ENCODE measurements at places on chromosomes 4 and X. TPM values are rescaled to one million over a fixed set of nuclear protein-coding genes. Genes with fewer than 3 reads are reported as not detected.

- no peak for DNase-seq
Observed at GRCh38 chr4:141635736-141636081, 674 bp upstream of the IL15 start.

GRCh38 chr4:41326776-41327175 lies 70.0 kb downstream of the UCHL1 start:
- DNase-seq, result no peak

DNA sequence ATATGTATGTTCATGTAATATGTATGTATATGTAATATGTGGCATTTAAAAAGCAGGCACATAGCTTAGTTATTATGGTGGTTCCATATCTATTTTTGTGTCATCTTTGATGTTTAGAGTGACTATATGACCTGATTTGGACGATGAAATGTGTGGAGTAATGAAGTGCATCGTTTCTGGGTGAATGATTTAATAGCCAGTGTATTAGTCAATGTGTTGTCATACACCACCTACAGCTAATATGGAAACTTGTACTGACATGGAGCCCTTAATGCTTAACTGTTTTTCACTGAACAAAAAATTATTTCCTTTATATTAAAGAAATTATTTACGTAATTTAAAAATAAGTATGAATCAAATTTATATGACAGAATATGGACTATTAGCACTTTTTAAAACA lies 292.3 kb upstream of the FSTL5 start:
- no peak for DNase-seq

- no peak for DNase-seq
Observed at GRCh38 chrX:151177141-151178027, 1.0 kb downstream of the GPR50 start.

GRCh38 chrX:151153667-151154066 lies 22.7 kb upstream of the GPR50 start:
- no peak for DNase-seq

- DNase-seq, result no peak
Observed at GRCh38 chr4:147515220-147515936, 34.5 kb downstream of the EDNRA start.

DNA sequence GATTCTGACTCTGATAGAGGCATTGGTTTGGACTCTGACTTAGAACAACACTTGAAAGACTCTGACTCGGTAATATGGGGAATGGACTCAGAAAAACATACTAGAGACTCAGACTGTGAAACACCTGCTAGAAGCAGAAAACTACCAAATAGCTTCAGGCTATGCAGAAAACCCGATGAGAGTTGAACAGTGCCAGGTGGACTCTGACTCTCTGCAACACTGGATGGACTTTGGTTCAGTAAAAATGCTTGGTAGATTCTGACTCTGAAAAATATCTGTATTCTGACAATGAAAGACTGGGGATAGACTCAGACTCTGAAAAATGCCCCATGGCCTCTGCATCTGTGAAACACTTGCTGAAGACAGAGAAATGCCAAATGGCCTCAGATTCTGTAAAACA lies 215.1 kb upstream of the HDX start:
- DNase-seq, result no peak

GRCh38 chr4:73606465-73606974 lies 13.7 kb downstream of the RASSF6 start:
- no peak for DNase-seq

DNA sequence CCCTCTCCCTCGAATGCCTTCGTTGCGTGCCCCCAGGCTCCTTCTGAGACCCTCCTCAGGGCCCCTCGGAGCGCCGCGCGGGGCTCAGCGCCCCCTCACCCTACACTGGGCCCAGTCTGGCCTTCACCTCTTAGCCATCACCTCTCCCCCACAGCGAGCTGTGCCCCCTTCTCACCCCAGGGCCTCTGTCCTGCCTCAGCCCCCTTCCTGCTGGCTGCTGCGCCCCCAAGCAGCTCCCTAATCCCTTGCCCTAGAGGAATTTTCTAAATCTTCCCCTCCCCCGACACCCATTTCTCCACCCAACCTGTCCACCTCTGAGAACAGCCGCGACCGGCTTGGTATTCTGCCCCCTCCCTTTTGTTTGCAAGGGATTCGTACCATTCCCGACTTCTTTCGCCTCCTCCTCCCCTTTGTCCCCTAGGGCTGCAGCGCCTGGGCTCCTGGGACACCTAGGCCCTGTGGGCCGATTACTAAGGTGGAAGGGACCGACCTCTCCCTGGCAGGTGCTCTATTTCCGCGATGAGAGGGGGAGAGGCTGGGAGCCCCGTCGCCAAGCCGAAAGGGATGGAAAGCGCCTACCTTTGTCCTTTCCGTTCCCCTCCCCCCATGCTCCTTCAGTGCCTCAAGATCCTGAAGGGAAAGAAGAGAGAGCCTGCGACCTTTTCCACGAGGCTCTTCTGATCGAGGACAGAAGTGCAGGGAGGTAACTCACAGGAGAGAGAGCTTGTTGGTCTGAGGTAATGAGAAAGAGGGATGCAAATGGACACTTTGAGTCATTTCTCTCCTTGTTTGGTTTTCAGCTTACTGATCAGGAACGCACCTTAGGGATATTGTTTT lies 10.9 kb downstream of the DLG3 start:
- no peak for DNase-seq

DNA sequence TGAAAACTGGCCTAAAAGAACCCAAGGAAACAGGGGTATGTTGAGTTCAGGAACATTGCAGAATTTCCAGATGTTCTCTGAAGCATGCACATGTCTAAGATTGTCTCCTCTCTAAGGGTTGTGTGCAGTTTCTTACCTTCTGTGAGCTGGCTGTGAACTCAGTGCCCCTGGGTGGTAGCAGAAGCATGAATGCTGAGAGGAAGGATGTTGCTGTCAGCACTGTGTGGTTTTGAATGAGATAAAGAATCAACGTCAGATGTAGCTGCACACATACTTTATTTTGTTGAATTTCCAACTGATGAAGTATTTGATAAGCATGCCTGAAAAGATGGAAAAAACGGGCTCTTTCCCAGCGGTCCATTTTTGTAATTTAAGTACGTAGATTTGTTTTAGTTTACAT lies 23.8 kb upstream of the CD38 start:
- no peak for DNase-seq

- peak; percentile 88 for DNase-seq
Observed at GRCh38 chrX:65587616-65588526, 53.3 kb upstream of the LAS1L start.

- no peak for DNase-seq
Observed at GRCh38 chrX:68238568-68238967, 194.7 kb downstream of the OPHN1 start.

DNA sequence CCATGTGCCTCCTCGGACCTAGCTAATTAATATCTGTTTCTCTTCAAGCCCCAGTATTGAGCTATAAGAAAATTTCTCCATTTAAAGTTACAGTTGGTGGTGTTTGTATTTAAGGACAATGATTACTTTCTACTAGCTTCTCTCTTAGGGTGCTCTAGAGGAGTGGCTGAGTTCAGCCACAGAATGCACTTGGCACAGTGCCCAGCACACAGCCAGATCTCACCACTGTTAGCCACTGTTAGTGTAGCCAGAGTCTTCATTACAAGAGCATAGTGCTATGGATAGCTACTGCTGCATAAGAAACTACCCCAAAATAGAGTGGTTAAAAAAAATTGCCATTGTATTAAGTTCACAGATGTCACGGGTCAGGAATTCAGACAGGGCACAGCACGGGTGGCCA lies 421.3 kb downstream of the BCOR start:
- DNase-seq, result no peak

GRCh38 chrX:17038277-17038676 lies 91.8 kb downstream of the REPS2 start:
- no peak for DNase-seq

GRCh38 chrX:30888526-30889146 lies 418 bp downstream of the TAB3 start:
- no peak for DNase-seq

DNA sequence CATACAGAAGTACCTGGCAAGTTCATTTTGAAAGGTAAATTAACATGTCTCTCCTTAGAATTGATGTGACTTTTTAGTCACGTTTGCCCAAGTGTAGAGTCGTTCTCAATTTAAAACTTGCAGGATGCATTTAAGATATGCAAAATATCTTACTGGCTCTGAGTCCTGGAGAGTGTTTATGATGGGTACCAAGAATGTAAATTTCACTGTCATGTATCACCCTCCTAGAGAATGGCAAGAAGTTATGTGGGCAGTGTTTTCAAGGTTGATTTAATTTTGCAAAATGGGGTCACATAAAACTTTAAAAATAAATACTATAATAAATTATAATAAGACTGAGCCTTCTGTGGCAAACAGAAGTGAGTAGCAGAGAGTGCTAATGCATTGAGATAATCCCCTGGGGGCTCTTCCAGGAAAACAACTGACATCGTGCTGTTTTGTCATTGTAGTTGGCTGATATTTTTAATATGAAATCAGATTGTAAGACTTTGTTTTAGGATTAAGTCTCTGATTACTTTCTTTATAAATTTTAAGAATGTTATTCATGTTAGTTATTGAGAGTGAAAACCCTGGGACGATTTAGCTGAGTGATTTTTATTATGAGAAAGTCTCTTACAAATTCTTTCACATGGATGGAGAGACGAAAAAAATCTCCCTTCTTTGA lies 103.0 kb downstream of the AFF1 start:
- DNase-seq, result no peak

DNA sequence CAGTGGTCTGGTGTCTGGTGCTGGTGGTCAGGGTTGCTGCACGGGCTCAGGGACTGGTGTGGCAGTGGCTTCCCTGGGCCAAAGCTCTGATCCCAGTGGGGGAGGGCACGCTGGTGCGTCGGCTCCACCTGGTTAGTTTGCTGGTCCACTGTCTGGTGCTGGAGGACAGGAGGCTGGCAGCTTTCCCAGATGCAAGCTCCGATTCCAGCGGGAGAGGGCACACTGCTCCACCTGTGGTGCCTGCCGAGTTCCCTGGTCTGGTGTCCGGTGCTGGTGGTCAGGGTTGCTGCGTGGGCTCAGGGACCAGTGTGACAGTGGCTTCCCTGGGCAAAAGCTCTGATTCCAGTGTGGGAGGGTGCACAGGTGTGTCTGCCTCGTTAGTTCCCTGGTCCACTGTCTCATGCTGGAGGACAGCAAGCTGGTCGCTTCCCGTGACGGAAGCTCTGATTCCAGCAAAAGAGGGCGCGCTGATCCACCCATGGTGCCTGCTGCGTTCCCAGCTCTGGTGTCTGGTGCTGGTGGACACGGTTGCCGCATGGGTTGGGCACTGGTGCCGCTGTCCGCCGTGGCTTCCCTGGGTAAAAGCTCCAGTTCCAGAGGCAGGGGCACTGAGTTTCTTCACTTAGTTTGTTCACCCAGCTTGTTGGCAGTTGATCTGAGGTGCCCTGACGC lies 5.8 kb downstream of the VMA21 start:
- DNase-seq, result no peak

DNA sequence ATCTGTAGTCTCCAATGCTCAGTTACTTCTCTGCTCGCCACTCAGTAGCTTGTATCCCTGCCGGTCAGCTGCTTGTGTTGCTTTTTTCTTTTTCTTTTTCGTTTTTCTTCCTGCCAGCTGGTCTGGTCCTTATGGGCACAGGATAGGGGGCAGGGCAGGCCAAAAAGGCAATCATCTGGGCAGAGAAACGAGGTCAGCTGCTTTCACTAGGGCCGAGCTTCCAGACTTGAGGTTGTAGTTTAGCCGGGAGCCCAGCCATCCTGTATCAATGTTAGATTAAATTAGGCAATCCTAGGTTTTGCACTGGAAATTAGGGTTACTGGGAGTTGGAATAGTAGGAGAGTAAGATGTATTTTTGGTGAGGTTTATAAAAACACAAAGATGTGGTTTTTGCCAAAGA lies 3.4 kb downstream of the ARSF start:
- no peak for DNase-seq

GRCh38 chr4:184424993-184425758 lies 49.2 kb downstream of the IRF2 start:
- DNase-seq, result no peak

DNA sequence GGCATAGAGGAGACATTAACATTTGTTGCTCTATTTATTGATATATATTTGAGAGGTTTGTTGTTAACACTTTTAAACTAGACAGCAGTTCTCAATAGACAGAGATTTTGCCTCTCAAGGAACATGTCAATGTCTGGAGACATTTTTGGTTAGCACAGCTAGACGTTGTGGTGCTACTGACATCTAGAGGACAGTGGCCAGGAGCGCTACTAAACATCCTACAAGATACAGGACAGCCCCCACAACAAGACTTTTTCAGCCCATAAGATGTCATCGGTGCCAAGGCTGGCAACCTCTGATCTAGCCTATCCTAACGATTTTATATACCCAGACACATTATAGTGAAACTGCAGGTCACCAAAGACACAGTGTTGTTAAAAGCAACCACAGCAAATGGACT lies 18.4 kb upstream of the CTSO start:
- DNase-seq, result no peak

DNA sequence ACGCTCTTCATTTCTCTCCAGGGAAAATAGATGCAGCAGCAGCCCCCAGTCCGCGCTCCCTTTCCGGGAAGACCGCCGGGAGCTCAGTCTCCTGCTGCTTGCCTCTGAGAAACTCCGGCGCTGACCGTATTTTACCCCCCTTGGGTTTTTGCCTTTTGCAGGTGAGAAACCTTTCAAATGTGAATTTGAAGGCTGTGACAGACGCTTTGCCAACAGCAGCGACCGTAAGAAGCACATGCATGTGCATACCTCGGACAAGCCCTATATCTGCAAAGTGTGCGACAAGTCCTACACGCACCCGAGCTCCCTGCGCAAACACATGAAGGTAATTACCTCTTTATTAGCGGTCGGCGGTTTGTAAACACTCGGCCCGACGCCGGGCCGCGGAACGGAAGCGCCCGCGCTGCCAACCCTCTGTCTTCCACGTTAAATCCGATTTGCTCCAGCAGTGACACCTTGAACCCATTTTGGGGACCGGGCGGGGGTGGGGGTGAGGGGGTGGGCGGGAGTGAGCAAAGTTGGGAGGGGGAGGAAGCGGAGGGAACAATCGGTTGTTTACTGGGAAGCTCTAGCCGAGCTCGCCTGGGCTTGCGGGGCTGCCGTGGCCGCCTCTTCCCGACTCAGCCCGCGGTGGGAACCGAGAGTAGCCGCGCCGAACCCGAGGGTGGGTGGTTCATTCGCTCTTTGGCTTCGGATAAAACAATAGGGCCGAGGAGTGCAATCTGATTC lies 3.0 kb downstream of the ZIC3 start:
- DNase-seq, result no peak

- DNase-seq, result no peak
Observed at GRCh38 chrX:34350561-34351335, 218.6 kb upstream of the FAM47A start.

- no peak for DNase-seq
Observed at GRCh38 chrX:148270499-148270898, 229.9 kb upstream of the AFF2 start.

TBC1D8B gene
- total RNA-seq, result 4.7 TPM

GPR78 gene
- 23.1 TPM for total RNA-seq

MAGEB17 gene
- total RNA-seq, result not detected

SLC38A5 gene
- total RNA-seq, result 15.5 TPM

RHOH gene
- total RNA-seq, result 2.9 TPM

TLR2 gene
- 14.5 TPM for total RNA-seq

SPANXA1 gene
- not detected for total RNA-seq

GAGE12F gene
- total RNA-seq, result not detected

CTAG1A gene
- not detected for total RNA-seq

CLTRN gene
- total RNA-seq, result not detected

SLC4A4 gene
- 3.2 TPM for total RNA-seq

DCX gene
- total RNA-seq, result not detected

SFRP2 gene
- 49.8 TPM for total RNA-seq

MAP9 gene
- 3.4 TPM for total RNA-seq

MAGEE2 gene
- not detected for total RNA-seq

CT83 gene
- total RNA-seq, result not detected

ESX1 gene
- not detected for total RNA-seq
